Central memory CD8-positive, alpha-beta T cell (primary cell): ENCODE measurements at places on chromosomes 1 and 21.

DNA sequence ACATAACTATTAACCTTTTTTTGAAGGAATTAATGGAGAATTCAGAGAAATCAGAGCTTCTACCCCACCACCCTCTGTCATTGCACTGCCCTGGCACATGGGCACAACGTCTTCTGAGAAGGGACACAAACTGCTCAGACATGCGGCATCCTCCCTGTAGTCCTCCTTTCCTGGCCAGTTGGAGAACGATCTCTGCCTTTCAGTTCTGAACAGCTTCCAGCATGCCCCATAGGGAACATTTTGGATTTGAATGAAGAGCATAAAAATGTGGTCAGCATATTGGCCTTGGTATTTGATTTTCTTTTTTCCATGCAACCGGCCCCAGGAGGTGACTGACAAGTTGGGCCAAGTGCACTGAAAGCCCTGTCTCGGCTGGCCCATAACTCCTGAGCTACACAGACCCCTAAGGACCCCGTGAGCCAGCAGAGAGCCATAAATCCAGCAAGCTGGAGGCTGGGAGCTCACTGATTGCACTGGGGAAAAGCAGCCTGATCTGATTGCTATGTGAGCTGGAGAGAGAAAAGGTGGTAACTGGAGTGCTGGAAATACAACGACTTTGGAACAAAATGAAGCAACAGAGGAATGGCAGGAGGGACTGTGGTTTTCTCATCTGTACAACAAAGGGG is 10.9 kb upstream of the BLACAT1 start:
- DNase-seq, result no peak

DNA sequence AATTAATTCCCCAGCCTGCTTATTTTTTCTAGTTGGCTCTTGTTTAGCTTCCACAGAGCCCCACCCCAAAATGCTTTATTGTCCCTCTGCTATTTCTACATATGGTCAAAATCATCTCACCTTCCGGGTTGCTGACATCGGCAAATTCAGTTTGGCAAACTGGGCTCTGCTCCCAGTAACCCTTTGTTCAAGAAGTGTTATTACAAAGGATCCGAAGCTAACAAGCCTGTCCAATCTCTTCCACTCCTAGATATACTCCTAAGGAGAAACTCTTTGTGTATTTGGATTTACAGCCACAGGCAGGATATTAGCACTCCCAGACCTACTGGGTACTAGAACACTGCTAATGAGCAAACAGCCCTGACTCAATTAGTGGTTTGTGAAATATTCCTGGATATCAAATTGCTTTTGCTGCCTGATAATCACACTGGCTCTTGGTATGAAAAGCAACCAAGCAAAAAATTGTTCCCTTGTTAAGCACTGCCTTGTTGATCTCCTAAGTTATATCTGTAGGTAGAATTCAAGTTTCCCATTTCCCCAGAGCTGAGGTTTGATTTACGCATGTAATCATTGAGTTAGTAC is 4.0 kb downstream of the JUN start:
- no peak for DNase-seq

DNA sequence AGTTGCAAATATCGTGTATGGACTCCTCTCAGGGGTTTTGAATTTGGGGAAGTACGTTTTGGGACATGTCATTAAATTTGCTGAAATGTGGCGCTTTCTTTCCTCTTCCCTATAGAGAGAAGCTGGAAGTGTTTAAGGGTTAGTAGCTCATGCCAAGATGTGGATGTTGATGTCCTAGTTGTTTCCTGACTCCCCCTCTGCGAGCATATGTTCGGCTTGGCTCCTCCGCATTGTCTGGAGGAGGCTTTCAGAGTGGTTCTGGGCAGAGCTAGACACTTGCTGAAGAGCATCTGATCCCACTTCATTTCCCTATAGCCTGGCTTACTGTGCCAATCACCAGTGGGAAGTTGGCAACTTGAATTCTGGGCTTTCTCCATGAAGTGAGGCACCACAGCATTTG is 347.4 kb upstream of the B3GALT2 start:
- no peak for DNase-seq

- no peak for DNase-seq
Observed at GRCh38 chr1:212062832-212063438, 27.4 kb downstream of the DTL start.

DNA sequence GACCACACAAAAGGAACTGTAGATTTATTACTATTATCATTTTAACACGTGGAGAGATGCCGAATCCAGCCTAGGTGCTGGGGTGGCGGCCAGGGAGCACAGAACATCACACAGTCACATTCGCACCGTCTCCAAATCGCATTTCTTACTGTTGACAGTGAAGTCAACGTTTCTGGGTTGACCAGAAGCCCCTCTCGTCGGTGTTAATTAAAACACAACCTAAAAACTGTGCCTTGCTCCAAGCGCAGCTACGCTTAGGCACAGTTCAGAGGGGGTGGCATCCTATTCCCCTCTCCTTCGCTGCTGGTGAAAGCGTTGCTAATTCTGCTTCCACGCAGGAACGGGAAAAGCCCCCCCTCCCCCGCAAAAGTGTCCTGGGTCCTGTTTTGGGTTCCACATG is 4.1 kb downstream of the RIPK4 start:
- DNase-seq, result no peak

- DNase-seq, result no peak
Observed at GRCh38 chr1:41535716-41536115, 51.2 kb upstream of the EDN2 start.

DNA sequence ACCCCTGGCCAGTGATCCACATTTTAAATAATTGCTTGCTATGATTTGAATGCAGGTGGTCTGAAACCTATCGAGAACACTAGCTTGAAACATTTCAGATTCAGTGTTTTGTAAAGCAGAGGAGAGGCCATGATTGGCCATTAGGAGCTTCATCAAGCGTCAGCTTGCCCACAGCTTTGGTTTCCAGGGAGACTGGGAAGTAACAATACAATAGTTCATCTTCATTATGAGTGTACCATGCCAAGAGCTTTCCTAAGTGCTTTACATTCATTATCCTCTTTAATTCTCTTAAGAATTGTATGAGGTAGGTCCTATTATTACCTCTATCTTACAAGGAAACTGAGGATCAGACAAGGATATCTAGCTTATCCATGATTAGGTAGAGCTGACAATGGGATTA is 27.7 kb upstream of the ATP5PO start:
- DNase-seq, result no peak

- no peak for DNase-seq
Observed at GRCh38 chr1:169779970-169780369, 14.7 kb downstream of the METTL18 start.

- DNase-seq, result no peak
Observed at GRCh38 chr1:79037085-79037484, 30.6 kb upstream of the ADGRL4 start.

GRCh38 chr1:150548632-150549495 is at the start of gene ADAMTSL4:
Gene ADAMTSL4, plus strand, starts transcription at chr1:150549408. Its CDS starts 2,881 bp downstream, at chr1:150552289.
- DNase-seq, result no peak

DNA sequence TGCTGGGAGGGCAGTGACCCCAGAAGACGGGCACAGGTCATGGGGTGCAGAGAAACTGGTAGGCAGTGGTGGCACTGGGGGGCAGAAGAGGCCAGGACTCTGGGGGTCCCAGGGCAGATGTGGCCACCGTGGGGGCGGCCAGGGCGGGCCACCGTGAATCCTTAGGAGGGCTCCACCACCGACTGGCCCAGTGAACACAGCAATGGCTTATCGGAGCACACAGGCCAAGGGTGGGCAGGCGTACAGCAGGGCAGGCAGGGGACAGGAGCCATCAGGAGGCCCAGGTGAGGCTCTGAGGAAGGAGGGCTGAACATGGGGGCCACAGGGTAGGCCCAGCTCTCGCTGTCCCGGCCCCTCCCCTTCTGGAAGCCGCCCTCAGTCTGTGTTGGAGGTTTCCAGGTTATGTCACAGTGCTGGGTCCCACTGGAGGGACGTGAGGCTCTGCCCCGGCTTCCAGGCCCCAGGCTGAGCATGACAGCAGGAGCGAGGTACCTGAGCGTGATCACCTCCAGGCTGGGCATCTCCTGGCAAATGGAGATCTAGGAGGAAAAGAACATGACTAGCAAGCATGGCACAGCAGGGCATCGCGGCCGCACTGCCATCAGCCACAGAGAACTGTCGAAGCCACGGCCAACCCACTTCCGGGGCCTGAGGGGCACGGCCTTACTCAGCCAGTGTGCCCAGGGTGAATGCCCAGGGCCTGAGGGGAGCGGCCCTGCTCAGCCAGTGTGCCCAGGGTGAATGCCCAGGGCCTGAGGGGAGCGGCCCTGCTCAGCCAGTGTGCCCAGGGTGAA is 3.7 kb downstream of the CFAP410 start:
- DNase-seq, result no peak

DNA sequence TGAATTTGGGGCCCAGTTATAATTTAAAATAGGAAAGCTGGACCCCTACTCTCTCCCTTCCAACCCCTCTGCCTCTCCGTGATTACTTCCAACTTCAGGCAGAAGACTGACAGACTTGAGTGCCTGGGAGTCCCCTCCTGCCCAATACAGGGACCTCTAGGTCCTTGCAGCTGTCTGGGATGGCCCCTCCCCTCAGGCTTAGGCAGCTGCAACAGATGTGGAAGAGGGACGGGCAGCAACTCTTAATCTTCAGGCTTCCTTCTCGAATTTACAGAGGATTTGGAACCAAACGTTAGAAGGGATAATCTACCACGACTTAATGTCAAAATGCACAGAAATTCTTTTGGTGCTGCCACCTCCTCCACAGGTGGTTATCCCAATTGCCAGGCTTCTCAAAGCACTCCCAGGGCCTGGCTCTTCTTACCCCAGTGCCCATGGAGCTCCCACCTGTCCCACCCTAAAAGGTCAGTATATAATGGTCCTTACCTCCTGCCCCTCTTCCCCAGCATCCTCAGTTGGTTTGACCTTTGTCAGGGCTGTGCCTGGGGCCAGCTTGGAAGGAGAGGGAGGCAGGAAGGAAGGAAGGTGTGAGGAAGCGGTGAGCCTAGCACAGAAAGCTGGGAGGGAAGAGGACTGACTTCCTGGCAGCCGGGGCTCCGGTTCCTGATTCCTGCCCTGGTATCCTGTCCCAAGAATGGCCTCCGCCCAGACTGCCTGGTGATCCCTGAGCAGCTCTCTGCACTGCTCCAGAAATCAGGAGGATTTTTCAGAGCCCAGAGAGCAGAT is 2.8 kb downstream of the PEA15 start:
- DNase-seq, result no peak

DNA sequence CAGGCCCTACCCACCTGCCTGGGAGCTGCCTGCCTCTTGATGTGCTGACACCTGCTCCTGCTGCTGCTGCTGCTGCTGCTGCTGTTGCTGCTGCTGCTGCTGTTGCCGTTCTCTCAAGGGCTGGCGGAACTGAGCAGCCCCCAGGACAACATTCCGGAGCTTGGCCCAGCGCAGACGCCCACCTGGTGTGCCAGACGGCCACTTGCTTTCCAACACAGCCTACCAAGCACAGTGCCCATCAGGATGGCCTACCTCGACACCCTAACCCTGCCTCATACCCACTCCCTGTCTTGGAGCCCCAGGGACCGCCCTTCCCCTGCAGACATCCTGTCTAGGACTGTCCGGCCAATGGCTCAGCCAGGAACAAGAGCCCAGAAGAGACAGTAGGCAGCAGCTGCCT is 11.8 kb downstream of the DENND4B start:
- DNase-seq, result no peak

GRCh38 chr1:236201786-236202185 is 59.4 kb downstream of the GPR137B start:
- DNase-seq, result no peak

GRCh38 chr1:70554341-70554740 is 143.3 kb downstream of the CTH start:
- DNase-seq, result no peak

GRCh38 chr1:112870887-112871646 is 84.9 kb downstream of the SLC16A1 start:
- DNase-seq, result no peak

GRCh38 chr1:167120899-167121298 is 27.0 kb downstream of the STYXL2 start:
- DNase-seq, result no peak

DNA sequence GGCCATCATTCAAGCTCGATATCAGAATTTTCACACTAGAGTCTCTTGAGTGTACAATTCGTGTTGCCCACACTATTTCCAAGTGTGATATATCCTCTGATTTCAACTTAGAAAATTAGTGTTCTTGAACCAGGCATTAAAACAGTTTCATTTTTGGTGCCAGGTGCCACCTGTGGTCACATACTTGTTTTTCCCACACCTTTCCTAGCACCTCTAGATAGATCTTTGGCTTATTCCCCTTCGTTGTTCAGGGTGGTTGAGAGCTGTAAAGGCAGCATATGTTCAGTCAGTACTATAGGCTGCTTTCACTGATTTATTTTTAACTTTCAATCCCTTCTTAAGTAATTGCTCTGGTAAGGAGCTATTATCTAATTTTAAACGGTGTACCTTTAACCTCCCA is 131.1 kb downstream of the NEK7 start:
- DNase-seq, result no peak

DNA sequence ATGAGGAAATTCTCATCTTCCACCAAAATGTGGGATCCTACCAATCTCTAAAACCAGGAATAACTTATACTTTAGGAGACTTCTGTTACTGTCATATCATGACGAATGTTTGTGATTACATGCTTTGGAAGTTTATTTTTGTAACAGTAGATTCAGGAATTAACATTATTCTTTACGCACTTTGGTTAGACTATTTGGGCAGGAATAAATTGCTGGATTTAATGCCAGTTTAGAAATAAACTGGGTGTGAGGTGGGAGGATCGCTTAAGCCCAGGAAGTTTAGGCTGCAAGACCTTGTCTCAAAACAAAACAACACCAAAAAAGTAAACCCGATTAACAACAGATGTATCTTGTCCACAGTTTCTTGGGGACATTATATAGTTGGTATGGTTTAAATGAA is 52.1 kb downstream of the MIGA1 start:
- DNase-seq, result no peak

DNA sequence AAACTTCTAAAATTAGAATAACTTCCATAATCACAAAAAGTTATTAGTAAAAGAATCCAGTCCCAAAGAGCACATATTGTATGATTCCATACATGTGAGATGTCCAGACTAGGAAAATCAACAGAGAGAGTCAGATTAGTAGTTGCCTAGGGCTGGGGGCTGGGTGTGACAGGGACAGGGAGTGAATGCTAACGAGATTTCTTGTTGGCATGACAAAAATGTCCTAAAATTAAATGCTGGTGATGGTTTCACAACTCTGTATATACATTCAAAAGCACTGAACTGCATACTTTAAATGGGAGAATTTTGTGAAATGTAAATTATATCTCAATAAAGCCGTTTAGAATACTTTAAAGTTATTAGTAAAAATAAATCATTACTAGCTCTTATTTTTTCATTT is 92.2 kb downstream of the SLC44A5 start:
- no peak for DNase-seq

DNA sequence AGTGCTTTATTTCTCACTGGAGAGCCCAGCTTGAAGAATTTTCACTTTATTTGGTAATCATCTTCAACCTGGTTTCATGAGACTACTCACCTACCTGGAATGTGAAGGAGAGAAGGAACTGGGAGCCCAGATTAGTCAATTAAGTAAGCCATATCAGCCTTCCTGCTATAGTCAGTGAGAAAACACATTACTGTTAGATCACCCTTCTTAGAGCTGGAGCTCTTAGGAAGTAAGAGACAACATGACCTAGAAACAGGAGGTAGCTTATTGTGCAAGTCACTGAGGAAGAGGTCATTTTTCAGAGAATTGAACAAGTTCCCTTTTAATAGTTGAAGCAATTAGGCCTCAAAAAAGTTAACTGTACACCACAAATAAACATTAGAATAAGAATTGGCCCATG is 49.2 kb upstream of the TEKT2 start:
- DNase-seq, result no peak
